CD4-positive, alpha-beta T cell treated with Interferon gamma for 1 hour (primary cell): ENCODE measurements at places on chromosomes 16 and 17.

GRCh38 chr17:6463616-6464445, 19.6 kb downstream of the PIMREG start:
- no peak for DNase-seq

DNA sequence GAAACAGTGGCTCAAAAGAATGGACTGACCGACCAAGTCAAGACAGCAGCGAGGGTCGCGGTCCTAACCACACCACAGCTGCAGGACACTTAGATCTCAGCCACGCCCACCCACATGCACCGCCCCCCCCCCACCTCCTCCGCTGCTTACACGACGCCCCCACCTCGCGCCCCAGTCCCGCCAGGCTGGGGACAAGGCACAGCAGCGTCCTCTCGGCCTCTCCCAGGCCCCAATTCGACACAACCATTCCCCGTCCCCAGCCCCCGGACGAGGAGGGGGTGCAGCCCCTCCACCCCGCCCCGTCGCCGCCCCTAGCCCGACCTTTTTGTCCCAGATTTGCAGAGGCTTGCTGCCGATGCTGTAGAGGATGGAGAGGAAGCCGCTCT, 477 bp downstream of the CFAP20 start:
- peak; percentile 16 for DNase-seq

- DNase-seq: no peak
These were observed 128.5 kb downstream of the MRTFB start for GRCh38 chr16:14199624-14200023.

- DNase-seq: no peak
These were observed 1.9 kb downstream of the SLC39A11 start for GRCh38 chr17:73090396-73091202.

DNA sequence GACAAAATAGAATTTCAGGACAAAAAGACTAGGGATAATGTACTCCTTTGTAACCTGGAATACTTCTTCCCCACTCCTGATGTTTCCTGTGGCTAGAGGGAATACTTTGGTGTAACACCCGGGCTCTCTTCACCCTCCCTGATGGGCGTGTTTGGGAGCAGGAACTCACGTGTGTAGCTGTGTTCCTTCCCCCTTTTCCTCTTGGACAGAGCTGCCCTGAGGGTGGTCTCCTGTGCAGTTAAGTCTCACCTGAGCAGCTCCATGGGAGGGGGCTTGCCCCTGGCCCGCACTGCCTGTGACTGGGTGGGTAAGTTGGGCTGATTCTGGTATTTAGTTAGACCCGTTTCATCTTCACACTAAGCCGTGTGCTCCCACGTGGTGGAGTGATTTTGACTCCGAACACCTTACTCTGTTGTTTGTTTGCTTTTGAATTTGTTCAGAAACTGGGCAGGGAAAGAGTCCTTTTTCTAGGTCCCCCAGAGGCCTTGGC, 87.9 kb downstream of the OR1D5 start:
- DNase-seq: no peak

- DNase-seq: no peak
These were observed 6.1 kb upstream of the CD2BP2 start for GRCh38 chr16:30361180-30361579.

DNA sequence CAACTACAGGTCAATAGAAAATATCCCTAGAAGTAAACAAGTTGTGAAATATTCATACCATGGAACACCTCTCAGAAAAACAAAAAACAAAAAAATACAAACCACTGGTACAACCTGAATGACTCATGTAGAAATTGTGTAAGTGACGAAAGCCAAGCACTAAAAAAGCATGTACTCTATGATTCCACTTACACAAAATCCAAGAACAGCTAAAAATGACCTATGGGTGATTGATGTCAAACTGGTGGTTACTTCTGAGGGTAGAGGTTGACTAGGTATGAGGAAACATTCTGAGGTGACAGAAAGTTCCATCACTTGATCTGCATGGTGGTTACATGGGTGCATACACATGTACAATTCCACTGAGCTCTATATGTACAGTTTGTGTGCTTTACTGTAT, 31.1 kb downstream of the DHRS7C start:
- no peak for DNase-seq

GRCh38 chr16:46889245-46889941, 5.2 kb downstream of the GPT2 start:
- DNase-seq: no peak

DNA sequence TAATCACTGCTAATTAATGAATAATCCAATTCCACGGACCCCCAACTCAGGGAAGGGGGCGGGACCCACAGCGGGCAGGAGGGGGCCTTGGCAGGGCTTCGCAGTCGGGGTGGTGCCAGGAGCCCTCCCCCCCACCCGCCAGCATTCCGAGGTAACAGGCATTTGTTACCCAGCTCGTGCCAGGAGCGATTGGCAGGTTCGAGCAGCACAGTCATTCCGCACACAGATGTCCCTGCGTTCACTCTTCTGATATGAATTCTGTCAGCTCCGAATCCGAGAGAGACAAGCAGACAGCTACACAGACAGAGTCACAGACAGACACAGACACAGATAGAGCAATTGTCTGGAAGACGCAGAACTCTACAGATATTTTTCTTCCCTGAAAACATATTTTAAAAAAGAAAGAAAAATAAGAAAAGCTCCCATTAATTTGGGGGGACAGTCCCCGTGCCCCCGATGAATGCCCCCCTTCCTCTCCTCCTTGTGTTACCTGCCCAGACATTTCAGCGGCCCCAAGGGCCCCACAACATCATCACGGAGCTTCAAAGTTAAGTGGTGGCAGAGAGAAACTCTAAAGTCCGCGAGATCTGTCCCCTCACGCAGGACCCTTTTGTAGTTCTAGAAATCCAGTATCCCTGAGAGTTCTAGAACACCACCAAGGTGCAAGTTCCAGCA, 10.2 kb downstream of the NEUROD2 start:
- no peak for DNase-seq

GRCh38 chr16:23803591-23804123, 32.1 kb upstream of the PRKCB start:
- DNase-seq: peak; percentile 75

DNA sequence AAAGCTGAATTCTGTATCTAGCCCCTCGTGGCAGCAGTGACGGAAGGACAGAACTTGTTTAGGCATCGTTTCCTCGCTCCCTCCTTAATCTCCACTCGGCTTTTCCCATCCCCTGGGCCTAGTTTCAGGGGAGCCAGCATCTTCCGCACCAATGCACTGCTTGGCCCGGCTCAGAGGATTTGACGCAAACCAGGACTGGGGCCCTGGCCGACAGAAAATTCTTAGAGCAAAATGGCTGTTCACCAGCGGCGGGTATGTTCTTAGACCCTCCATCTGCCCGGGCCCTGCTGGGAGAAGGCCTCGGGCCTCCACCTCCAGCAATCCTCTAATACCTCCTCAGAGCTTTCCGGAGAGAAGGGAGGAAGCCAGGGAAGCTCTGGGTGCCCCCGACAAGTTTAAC, 54.6 kb downstream of the TBC1D16 start:
- DNase-seq: no peak

- no peak for DNase-seq
These were observed 23.6 kb upstream of the GPRC5C start for GRCh38 chr17:74408262-74408661.

GRCh38 chr17:36124879-36125824, 21.5 kb downstream of the CCL4 start:
- no peak for DNase-seq

DNA sequence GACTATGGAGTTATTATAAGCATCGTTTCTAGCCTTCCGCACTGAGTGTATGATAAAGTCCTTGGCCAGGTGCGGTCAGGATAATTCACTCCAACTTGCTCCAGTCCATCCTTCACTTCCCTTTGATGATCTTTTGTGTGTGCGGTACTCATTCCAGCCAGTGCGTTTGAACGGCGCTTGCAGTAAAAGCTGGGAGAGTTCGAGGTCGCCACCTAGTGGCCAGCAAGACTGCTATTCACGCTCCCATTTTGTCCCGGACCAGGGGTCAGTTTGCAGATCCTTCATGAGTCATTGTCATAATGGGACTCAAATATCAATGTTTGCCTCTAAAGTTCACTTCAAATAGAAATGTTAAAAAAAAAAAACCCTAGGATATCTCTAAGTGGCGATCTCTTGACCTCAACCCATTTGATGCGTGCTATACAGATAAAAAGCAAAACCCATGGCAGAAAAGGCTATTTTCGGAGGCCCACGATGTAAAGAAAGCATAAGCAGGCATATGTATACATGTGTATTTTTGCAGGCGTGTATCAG, 417.1 kb downstream of the TMEM114 start:
- DNase-seq: no peak

DNA sequence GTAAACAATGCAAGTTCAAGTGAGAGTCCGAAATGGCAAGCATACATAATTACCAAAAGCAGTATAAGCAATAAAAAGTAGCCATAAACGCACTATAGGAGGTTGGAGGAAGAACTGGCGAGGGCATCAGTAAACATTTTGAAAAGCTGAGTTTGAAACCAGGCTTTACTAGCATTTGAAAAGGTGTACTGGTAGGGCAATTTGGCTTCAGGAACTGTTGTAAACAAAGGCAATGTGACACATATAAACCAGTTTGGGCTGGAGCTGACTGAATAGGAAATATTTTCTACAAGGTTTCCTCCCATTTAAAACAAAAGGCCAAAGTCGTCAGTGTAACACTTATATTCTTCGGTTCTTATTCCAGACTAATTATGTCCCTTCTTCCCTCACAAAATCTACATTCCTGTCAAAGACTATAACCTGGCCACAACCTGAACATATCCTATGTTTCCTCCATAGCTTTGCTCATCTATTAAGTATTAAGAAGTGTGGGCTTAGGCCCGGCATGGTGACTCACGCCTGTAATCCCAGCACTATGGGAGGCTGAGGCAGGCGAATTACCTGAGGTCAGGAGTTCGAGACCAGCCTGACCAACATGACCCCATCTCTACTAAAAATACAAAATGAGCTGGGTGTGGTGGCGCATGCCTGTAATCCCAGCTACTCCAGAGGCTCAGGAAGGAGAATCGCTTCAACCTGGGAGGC, 7.8 kb downstream of the CBX1 start:
- DNase-seq: no peak

GRCh38 chr16:8931859-8932258, 31.8 kb downstream of the USP7 start:
- DNase-seq: peak; percentile 19

- no peak for DNase-seq
These were observed 579.5 kb downstream of the RBFOX1 start for GRCh38 chr16:7912132-7912531.

- no peak for DNase-seq
These were observed 165.1 kb downstream of the ABCC12 start for GRCh38 chr16:47990676-47991075.

GRCh38 chr17:41012326-41013120, 3.6 kb upstream of the KRTAP3-1 start:
- DNase-seq: no peak

GRCh38 chr17:40535924-40536294, 29.4 kb downstream of the CCR7 start:
- DNase-seq: no peak

DNA sequence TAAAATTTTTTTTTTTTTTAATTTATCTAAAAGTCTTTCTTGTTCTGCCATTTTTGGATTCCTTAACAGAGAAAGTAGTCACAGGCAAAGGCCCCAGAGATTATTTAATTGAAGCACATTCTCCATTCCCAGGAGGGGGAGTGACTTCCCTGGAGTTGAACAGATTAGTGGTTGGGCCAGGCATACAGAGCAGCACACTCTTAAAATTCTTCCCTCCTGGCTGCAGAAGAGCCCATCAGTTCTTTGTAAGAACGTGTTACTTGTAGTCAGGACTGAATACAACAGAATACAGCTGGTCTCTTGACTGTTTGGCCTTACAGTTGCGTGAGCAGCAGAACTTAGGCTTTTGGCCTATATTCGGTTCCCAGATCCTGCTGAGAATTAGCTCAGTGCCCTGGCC, 1.8 kb downstream of the ALKBH5 start:
- DNase-seq: no peak

GRCh38 chr16:78703936-78704335, 604.5 kb downstream of the WWOX start:
- no peak for DNase-seq

DNA sequence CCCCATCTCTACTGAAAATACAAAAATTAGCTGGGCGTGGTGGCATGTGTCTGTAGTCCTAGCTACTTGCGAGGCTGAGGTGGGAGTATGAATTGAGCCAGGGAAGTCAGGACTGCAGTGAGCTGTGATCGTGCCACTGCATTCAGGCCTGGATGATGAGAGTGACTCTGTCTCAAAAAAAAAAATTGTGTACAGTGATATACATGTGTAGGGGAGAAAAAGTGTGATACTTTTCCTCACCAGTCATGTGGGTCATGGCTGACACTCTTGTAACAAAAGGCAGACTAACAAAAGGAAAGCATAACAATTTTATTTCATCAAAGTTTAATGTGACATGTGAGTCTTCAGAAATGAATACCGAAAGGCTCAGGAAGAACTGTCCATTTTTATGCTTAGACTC, 2.0 kb upstream of the ABCC12 start:
- DNase-seq: no peak

- no peak for DNase-seq
These were observed at the start of gene AATK for GRCh38 chr17:81166033-81166492. TSS of gene AATK (minus strand) at chr17:81166221. CDS start at chr17:81165992, 229 bp downstream.
